LNCaP clone FGC (cell line): ENCODE measurements at places on chromosomes 2 and 18.

DNA sequence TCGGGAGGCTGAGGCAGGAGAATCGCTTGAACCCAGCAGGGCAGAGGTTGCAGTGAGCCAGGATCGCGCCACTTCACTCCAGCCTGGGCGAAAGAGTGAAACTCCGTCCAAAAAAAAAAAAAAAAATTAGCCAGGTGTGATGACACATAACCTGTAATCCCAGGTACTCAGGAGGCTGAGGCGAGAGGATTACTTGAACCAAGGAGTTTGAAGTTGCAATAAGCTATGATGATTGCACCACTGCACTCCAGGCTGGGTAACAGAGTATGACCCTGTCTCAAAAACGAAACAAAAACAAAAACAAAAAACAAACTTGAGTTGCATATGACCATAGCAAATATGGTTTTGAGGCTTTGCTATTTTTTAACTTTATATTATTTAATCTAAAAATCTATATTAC is 25.8 kb downstream of the SANBR start:
- no peak for DNase-seq

DNA sequence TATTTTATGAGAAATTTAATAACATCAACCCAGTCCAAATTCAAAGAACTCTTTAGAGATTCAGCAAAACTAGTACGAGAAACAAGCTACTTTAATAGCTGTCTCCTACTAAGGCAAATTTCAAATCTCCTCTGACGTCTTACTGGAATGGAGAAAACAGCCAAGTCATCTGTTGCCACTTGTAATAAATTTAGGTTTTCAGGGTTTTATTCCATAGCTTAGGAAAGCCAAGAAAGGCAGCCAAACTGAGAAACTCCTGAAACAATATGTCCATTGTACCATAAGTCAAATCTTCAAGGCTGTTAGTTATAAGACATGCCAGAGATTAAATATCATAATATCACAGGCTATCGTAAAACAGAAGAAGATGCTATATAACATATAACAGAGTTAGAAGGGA is 524.6 kb upstream of the SETBP1 start:
- DNase-seq = no peak

DNA sequence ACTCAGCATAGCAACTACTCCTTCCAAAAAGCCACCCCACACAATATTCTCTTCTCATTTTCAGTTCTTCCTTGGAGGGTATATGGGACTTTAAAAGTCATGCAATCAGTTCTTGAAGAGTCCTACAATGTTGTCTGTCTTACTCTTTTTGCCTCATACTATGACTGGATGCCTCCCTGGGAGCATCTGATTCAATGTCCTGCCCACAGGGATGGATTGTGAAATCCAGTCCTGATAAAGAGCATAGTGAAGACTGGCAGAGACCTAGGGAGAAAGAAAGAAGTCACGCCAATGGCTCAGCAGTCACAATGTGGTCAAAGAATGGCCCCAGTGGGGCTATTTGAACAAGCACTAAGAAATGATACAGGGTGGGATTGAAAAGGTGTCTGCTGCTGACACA is 155.1 kb upstream of the SERPINE2 start:
- no peak for DNase-seq

GRCh38 chr18:34659579-34660517 is 50.2 kb upstream of the DTNA start:
- peak; percentile 13 for DNase-seq

GRCh38 chr2:37523814-37524362 is 147.6 kb downstream of the CDC42EP3 start:
- DNase-seq = no peak
